ENCODE measurements at places on chromosomes 2 and 18.

GRCh38 chr2:2061091-2061696 lies 269.9 kb downstream of the MYT1L start:
- no peak for DNase-seq

GRCh38 chr2:216774620-216775019 lies 79.3 kb upstream of the IGFBP5 start:
- DNase-seq, result no peak

GRCh38 chr2:51258301-51258700 lies 226.4 kb upstream of the NRXN1 start:
- no peak for DNase-seq

DNA sequence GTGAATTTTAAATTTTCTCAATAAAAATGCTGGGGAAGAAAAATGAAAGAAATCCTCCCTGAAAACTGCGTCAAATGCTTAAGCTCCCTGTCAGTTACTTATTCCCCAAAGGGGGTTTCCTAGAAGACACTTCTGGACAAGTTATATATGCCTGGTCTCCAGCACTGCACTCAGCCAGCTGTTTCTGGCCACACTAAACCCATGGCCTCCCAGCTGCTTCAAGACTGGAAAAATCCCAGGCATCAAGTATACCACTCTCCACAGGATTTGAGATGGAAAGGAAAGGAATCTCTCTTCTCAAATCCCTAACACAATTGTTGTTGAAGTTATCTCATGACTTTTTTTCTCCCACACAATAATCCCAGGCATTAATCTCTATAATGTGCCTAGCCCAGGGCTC lies 245.7 kb downstream of the NBAS start:
- no peak for DNase-seq

- DNase-seq, result no peak
Measured at GRCh38 chr2:174512345-174512744, 25.5 kb upstream of the GPR155 start.

DNA sequence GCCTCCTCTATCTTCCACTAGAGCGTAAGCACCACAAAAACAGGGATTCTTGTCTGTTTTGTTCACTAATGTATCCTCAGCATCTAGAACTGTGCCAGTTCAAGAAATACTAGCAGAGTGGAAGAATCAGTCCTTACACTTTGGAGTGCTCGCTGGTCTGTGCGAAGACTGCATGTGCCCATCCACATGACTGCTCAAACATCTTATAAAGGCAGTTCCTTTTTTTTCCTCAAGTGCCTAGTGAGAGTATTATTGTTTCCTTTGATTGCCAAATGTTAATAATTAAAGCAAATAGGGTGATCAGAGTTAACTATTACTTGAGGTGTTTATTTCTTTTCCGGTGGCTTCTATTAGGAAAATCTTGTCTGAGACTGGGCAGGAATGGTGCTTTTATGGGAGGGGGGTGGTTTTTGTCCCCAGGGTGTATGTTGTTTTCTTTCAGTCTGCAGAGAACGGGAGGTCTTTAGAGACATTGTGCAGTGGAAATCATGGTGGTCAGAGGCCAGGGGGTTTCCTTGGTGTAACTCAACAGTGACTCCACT lies 45.6 kb upstream of the ITGB6 start:
- DNase-seq, result no peak

DNA sequence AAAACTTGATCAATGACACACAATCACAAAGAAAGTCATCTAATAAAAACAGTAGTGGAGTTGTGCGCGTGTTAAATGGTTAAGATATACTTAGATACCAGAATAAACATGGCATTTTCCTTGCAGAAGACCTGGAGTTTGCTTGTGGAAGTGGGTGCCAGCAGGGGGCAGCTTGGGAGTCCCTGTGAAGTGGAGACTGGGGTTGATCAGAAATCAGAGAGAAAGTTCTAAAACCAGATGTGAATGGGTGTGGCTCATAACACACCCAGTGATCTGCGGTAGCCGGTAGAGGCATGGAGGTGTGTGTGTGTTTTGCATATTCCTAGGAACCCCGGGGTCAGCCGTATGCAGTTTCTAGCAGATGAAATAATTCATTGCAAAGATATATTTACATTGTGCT lies 300.1 kb upstream of the TRIB2 start:
- no peak for DNase-seq

DNA sequence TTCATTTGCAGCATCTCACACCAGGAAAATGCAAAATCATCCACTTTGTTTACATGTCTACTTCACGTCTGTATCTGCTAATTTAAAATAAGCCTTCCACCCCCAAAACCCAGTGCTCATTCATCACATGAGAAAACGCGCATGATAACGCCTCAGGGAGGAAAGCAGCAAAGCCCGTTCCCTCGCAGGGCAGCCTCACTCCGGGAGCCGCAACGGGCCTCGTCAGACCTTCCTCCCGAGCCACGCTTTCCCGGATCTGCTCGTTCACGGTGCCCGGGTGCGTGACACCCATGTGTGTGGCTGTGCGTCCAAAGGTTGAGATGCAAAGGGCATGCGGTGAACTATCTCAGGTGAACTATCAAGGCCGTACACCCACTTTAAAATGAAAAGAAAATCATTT lies 59.8 kb downstream of the NDUFA10 start:
- DNase-seq, result no peak

GRCh38 chr2:204628926-204629712 lies 83.8 kb downstream of the PARD3B start:
- DNase-seq, result no peak

- DNase-seq, result no peak
Measured at GRCh38 chr2:186949726-186950256, 100.8 kb upstream of the ZSWIM2 start.

DNA sequence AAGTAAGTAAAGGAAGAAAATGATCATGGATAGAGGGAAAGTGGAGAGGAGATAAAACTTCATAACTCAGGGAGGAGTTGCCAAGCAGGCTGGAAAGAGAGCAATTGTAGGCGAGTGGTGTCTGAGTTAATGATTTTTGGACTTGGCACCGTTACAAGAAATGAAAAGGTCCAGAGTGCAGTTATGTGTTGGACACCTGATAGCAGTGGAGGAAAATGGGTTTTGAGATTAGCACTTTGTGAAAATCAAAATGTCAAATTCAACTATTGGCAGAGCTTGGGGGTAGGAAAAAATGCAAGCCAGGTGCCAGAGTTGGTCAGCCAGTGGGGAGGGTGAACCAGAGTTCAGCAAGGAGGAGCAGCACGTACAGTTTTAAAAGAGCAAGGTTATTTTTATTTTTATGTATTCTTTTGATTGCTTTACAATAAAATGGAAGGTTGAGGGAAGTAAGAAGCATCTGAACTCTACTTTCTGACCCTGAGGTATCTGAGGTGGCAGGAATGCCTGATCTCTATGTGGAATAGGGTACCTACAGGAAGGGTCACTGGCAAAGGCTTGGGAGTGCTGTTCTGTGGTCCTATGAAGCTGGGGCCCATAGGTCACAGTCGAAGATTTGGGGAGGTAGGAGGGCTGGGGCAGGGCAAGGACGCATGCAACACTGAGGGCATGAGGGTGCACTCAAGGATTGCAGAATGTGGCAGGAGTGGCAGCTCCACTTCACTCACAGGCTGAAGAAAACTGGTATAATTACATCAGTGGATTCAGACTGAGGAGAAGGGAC lies 127.5 kb downstream of the CD8B2 start:
- DNase-seq, result no peak

DNA sequence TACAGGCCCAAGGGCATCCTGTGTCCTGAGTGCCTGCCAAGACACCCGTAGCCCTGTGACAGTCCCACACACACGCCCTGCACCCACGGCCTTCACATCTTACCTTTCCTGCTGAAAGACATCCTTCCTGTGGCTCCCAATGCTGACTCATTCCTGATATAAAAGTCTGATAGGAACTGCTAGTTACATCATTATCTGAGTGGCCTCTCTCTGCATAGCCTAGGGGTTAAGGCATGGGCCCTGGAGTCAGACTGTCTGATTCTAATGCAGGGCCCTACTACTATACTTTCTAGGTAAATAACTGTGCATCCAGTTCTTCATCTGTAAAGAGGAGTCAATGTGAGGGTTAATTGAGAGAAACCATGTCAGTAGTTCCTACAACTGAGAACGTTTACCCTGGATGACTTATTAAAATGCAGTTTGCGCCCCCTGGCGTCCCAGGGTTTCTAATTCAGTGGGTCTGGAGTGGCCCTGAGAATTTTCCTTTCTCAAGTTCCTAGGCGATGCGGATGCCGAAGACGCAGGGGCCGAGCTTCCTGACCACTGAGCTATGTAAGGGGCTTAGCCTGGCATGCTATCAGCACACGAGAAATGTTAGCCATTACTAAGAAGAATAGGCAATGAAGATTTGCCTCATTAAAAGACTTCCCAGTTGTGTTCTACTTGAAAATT lies 6.0 kb upstream of the GPR45 start:
- peak; percentile 64 for DNase-seq

DNA sequence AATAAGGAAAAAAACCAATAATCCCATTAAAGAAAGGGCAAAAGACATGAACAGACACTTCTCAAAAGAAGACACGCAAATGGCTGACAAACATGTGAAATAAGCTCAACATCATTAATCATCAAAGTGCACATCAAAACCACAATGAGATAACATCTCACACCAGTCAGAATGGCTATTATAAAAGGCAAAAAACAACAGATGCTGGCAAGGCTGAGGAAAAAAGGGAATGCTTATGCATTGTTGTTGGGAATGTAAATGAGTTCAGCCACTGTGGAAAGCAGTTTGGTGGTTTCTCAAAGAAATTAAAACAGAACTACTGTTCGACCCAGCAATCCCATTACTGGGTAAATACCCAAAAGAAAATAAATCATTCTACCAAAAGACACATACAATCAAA lies 285.6 kb downstream of the NR4A2 start:
- DNase-seq, result no peak

DNA sequence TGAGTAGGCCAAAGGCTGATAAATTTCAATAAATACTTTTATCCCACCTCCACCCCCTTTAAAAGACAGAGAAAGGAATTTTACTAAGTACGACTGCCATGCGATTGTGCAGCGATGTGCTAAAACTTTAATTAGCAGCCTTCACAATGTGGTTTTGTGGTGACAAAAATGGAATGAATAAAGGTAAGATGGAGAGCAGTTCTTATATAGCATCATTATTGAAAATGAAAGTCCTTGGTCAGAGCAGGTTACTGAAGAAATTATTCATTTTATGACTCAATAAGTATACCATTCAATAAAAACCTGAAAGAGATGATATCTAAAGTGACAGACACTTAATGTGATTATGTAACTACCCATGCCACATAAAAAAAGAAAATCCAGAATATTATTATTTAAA lies 33.2 kb upstream of the MTIF2 start:
- peak; percentile 48 for DNase-seq

DNA sequence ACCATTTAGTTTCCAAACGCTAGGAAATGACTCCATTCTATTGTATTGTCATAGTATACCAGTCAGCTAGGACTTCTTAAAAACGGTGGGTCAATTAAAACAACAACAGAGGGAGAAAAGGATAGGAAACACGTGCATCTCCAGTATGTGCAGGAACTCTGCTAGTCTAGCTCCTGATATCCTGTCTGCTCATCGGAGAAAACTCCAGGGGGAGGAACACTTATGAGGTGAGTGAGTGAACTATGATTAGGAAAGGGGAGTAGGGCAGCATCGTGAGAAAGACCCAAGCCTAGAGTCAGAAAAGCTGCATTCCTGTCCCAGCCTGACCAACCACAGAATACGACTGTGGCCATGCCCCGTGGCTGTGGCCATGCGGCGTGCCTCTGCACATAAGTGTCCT lies 34.2 kb downstream of the DTNB start:
- no peak for DNase-seq

- DNase-seq, result no peak
Measured at GRCh38 chr18:34651586-34652369, 58.3 kb upstream of the DTNA start.

GRCh38 chr2:232365621-232366321 lies 12.8 kb upstream of the ALPP start:
- no peak for DNase-seq

DNA sequence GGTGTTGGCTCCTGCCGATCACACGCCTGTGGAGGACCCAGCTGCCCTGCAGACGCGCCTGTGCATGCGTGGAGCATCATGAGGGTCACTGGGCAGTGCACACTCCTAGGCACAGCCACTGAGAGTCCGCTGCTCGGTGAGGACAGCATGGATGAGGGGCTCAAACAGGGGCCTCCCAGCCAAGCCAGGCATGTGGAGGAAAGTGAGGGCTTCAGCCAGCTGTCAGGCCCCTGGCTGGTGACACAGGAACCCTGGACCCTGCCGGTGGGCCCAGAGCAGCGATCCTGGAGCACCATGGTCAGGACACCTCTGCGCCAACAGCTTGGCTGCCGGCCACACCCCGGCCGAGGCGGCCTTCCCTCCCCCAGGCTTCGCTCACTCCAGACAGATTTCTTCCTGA lies 171.2 kb downstream of the RTP5 start:
- no peak for DNase-seq

DNA sequence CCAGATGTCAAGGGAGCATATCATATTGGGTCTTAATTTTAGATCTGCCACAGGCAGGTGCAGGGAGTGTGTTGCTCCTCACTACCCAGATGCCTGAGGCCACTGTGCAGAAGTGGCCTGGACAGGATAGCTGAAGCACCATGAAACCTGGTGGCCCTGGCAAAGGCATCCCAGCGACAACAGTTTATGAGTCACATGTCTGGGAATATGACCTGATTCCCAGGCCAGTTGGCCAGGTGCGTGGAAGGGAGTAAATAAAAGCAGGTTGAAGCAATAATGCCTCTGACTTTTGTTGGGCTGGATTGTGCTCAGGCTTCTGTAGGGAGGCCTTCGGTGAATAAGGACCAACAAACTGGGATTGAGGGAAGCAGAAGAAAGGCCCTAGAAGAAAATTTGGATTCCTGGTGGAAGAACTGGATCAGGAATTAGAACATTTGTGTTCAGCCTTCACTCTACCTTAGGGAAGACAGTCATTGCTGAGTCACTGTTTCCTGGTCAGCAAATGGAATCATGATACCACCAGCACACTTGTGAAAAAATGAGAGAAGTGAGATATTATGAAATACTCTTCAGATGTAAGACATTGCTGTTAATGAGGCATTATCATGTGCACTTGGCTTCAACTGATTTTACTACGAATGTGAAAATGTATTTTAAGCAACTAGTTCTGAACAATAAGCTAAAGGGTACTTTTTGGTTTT lies 78.4 kb upstream of the ZNF516 start:
- DNase-seq, result no peak

- no peak for DNase-seq
Measured at GRCh38 chr2:231673348-231673770, 35.0 kb upstream of the PTMA start.

GRCh38 chr2:240149943-240150784 lies 9.7 kb upstream of the OTOS start:
- peak; percentile 84 for DNase-seq

DNA sequence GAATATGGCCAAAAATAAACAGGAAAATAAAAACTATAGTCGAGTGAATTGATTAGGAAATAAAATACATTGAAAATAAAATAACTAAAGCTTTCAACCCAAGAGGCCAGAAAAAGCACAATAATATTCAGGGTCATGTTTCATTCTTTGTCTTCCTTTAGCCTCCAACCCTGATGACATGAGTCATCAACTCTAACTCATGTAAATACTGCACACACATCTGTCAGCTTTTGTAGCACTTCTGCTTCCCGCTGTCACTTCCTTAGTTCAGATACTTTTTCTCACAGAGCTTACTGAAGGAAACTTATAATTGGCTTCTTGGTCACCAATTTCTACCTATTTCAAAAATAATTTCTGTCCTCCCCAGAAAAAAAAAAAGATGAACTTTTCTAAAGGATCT lies 112.8 kb downstream of the UPP2 start:
- peak; percentile 18 for DNase-seq
